ENCODE measurements at places on chromosomes 2 and 18.
A peak's percentile ranks its signal among the peaks of the same experiment; 100 is the strongest.

- DNase-seq = peak; percentile 36
Observed at GRCh38 chr2:28084564-28084963, 194.0 kb downstream of the BABAM2 start.

- DNase-seq = peak; percentile 12
Observed at GRCh38 chr2:128535953-128536352, 217.3 kb upstream of the HS6ST1 start.

- DNase-seq = no peak
Observed at GRCh38 chr18:29838556-29838955, 1204.0 kb downstream of the DSC3 start.

DNA sequence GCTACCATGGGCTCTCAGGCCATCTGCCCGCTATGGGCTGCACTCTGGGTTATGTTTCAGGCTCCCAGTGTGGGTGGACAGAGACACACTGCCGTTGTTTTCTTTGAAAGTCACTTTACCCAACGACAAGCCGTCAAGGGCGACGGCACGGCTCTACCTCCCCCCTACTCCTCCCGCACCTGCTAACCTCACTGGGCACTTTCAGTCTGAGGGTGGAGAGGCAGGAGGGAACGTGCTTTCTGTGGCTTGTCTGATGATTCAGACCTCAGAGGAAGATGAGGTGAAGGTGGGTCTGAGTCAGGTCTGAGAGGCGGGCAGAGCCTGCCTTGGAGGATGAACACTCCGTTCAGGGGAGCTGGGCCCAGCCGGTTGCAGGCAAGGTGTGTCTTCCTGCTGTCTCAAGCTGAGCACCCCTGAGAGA is 147.6 kb upstream of the HDAC4 start:
- DNase-seq = no peak

DNA sequence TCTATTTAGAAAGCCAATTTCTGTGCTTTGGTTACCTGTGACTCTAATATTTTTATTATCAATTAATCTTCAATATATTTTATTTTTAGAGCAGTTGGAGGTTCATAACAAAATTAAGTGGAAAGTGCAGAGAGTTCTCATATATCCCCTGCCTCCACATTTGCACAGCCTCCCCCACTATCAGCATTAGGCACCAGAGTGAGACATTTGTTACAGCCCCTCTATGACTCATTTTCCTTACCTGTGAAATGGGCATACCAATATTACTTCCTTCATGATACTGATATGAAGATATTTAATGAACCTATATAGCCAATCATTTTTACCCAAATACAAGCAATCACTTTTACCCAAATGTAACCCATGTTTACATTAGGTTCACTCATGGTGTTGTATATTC is 34.0 kb upstream of the CYTIP start:
- no peak for DNase-seq
